Ovary (tissue), 10 donors: ENCODE measurements at places on chromosomes 6 and 20.

GRCh38 chr6:30893666-30894065, 9.3 kb downstream of the DDR1 start:
- DNase-seq, result no peak

GRCh38 chr20:2253256-2253655, 42.5 kb upstream of the TGM3 start:
- DNase-seq, result no peak

GRCh38 chr6:167756597-167756996, 70.1 kb upstream of the AFDN start:
- no peak for DNase-seq

- DNase-seq, result no peak
These were observed 31.4 kb upstream of the SIRPG start for GRCh38 chr20:1688886-1689538.

GRCh38 chr20:20443504-20443903, 75.6 kb downstream of the INSM1 start:
- no peak for DNase-seq

DNA sequence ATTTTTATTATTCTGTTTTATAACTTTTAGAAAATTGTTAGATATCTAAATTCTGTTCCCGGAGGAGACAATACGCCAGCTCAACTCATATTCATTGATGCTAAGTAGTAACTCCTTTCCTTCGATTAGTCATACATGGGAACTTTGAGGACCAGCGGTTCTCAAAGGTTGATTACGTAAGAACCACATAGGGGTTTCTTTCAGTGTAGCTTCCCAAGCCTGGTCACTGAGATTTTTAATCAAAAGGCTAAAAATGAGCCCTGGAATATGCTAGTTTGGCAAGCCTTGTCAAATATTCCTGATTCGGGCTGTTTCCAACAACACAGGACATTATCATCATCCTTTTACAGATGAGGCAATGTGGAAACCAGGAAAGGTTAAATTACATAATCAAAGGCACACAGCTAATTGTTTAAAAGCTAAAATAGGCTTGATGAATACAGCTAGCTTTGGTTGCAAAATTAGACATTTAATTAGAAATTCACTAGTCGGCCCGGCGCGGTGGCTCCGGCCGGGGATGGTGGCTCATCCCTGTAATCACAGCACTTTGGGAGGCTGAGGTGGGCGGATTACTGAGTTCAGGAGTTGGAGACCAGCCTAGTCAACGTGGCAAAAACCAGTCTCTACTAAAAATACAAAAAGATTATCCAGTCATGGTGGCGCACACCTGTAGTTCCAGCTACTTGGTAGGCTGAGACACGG, 14.6 kb upstream of the MEI4 start:
- DNase-seq, result no peak

DNA sequence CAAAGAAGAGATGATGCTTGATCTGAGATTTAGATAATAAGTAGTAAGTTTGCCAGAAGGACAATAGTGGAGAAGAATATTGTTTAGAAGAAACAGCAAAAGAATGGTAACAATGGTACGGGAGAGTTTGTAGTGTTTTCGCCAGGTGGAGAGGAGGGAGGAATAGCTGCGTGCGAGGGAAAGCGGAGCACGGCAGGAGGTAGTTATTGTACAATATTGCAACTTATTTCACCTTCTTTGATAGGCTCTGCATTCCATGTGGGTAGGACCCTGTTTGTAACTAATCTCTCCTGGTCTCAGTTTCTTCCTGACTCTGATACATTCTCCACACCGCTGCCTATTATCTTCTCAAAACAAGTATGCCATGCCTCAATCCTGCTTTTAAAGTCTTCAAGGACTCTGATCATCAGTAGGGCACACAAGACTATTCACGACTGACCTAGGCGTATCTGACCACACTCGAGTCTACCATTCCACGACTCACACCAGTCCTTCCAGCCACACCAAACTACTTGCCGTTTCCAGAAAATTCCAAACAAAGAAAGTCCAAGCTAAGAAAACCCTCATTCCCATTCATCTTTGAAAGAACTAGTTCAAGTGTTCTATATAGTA, 1.1 kb downstream of the PPIL4 start:
- DNase-seq, result no peak

DNA sequence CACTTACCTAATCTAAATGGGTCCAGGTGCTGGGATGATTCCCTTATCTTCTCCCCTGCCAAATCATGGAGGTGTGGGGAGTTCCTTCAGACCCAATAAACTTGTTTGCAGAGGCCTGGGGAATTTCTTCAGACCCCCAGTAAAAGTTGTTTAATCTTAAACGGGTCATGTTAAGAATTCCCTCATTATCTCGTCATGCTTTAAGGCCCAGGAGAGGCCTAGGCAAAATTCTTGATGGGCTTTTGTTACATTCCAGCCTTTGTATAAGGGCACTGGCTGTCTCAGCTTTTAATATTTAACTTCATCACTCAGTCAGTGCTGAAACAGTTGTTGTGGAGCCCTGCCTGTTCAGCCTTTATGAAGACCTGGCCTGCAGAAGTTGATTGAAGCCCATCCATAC, 11.0 kb upstream of the SLC35B3 start:
- no peak for DNase-seq

- DNase-seq, result no peak
These were observed 66.7 kb upstream of the SLC22A16 start for GRCh38 chr6:110543106-110543505.

GRCh38 chr20:19453410-19453809, 241.0 kb downstream of the SLC24A3 start:
- DNase-seq, result no peak

- no peak for DNase-seq
These were observed 109.9 kb upstream of the MCHR2 start for GRCh38 chr6:100103931-100104330.

DNA sequence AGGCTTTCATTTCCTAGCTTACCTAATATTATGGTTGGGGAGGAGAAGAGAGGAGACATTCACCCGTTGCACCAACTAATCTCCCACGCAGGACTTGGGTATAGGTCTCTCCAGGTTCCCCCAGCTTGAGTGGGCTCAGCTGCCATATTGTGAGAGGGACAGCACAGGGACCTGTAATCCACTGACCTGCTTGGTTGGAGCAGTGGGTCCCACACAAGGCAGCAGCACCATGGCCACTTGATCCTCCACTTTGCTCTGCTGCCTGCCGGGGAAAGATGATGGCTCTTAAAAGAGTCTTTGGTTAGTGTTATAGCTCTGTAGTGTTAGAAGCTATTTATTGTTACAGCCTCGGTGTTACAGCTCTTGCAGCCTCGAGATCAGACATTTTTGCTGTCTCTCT, 22.5 kb upstream of the ECHDC1 start:
- no peak for DNase-seq

GRCh38 chr6:115363379-115363778, 697.3 kb downstream of the FRK start:
- DNase-seq, result no peak

GRCh38 chr20:48148916-48149672, 363.8 kb upstream of the SULF2 start:
- DNase-seq, result no peak
